ENCODE measurements at places on chromosomes 1 and 21. TPM values are rescaled to one million over a fixed set of nuclear protein-coding genes. Genes with fewer than 3 reads are reported as not detected.

GRCh38 chr1:58746182-58746581 is 37.7 kb downstream of the JUN start:
- no peak for DNase-seq

CA6 gene
- total RNA-seq, result 0.26 TPM

TEX38 gene
- total RNA-seq, result not detected

- DNase-seq, result peak; percentile 73
Observed at GRCh38 chr1:39258146-39258924, 53.8 kb downstream of the MACF1 start.

FAM229A gene
- total RNA-seq, result 0.74 TPM

DNA sequence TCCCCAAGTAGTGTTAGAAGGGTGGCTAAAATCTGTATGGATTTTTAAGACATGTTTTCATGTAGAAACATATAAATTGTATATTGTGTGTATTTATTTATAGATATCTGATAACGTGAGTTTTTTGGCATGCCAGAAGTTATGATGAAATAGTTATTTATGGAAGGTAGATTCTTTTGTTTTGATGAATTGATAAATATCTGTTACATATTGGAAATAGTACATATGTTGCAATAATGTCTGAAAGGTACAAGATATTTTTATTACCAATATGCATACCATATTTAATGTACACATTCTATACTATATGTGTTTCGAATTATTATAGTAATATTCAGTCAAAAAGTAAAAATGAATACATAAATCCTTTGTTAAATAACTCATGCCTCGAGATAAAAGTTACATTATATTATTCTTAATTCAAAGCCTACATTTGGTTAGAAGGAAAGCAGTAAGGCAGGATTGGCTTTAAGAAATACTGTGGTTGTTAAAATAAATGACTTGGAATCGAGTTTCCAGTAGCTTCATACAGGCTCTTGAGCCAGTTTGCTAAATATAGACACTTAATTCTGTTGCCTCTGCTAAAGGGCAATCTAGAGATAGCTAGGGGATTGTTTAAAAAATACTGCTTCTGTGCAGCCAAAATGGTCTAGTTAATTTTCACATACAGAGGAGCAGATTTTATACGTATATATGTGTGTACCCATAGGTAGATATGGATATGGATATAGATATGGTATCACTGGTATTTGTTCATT is 1175.1 kb upstream of the B3GALT2 start:
- no peak for DNase-seq

GRCh38 chr1:94418664-94419655 is 771 bp downstream of the ABCD3 start:
- DNase-seq, result peak; percentile 32

MNDA gene
- total RNA-seq, result not detected

GRCh38 chr1:183656355-183656754 is 3.2 kb upstream of the APOBEC4 start:
- DNase-seq, result no peak

ZNF593OS gene
- total RNA-seq, result not detected

- no peak for DNase-seq
Observed at GRCh38 chr1:228917755-228918154, 182.5 kb downstream of the RHOU start.

CRNN gene
- not detected for total RNA-seq

DNA sequence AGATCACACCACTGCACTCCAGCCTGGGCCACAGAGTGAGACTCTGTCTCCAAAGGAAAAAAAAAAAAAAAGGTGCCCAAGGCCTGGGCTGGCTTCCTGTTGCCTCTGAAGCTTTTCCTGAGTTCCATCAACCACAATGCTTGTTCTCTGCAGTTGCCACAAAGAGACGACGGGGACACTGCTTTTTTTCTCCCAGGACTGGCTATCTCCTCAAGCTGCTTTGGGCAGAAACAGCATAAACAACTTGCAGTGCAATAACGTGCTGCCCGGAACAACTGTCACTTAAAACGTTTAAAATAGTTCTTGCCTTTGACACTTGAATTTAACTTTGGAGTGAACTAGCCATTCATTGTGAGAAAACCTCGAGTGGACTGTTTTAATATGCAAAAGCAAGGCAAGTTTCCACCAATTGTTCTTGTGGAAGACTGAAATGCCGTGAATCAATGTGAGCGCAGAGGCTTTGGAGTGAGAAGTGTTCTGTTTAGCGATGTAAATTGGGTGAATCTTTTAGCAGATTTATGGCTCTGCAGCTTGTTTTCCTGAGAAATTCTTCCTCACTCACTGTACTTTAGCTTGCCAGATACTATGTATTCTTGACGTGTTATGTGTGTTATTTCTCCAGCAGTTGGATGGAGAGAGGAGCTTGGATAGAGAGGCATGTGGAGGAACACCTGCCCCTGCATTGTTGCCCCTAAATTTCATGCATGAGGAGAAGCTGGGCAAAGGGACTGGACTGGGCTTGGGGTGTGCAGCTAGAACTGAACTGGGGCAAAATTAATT is 188.1 kb upstream of the KIAA0040 start:
- DNase-seq, result no peak

DNA sequence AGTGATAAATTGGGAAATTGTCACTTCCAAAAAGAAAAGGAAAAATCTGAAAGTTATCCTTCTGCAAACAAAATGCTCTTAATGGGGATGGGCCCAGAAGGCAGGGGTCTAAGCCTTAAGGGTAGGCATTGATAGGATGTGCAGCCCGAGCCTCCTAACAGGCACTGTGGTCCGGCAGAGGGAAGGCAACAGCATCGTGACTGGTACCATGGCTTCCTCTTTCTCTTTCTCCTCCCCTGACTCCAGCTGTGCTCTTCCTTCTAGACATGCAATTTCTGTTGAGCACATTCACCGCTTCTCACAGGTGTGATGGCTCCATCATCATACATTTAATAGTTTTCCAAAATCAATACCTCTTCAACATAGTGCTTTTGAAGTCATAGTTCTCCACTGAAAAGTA is 91.5 kb downstream of the SELENOF start:
- no peak for DNase-seq

- DNase-seq, result no peak
Observed at GRCh38 chr1:231062500-231063270, 22.6 kb upstream of the FAM89A start.

DNA sequence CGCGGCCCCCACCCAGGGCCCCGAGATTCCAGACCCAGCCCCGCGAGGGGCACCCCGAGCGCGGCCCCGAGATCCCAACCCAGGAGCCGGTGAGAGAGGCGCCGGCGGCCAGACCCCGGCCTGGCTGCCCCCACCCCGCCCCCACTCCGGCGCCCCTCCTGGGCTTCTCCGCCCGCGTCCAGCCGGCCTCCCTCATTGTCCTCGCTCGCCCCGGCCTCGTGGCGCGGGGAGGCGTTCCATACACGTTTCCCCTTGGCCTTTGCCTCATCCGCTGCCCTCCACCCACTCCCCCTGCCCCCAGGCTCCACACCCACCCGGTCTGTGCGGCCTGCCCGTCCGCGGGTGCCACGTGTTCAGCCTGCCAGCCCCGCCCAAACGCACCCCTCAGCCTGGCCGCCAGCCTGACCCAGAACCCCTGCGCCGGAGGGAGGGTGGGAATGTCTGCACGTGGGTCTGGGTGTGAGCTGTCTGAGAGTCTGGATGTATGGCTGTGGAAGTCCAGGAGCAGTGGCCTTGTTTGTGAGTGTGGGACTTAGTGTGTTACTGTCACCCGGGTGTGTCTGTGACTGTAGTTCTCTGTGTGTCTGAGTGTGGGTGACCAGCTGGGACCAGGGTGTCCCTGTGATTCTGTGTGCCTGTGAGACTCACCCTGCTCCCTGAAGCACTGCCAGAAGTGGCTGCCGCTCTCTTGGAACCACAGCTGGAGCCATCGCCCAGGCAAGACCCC is 681 bp downstream of the B4GALT2 start:
- DNase-seq, result no peak

ANKRD34A gene
- total RNA-seq, result 1.2 TPM

GRCh38 chr1:30291526-30291925 is 431.9 kb downstream of the MATN1 start:
- no peak for DNase-seq

FMO5 gene
- total RNA-seq, result 1.4 TPM

GRCh38 chr21:43687566-43688399 is 28.4 kb downstream of the RRP1B start:
- DNase-seq, result no peak

DNA sequence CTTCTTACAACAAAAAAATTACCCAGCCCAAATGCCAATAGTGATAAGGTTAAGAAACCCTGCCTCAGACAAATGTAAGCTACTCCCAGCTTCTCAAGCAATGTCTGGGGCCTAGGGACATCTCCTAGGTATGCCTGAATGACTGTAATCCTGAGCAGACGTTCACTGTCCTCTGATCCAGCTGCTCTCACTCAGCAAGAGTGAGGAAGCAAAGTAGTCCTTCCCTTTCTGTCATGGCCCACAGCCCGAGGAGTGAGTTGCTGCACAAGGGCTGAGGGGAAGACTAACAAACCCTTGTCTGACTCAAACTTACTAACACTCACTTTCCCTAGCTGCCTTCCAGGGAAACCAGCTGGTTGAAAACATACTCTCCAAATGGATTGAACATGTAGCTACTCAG is 124.9 kb upstream of the TNFSF4 start:
- DNase-seq, result no peak

MRPS6 gene
- total RNA-seq, result 6.2 TPM

DNA sequence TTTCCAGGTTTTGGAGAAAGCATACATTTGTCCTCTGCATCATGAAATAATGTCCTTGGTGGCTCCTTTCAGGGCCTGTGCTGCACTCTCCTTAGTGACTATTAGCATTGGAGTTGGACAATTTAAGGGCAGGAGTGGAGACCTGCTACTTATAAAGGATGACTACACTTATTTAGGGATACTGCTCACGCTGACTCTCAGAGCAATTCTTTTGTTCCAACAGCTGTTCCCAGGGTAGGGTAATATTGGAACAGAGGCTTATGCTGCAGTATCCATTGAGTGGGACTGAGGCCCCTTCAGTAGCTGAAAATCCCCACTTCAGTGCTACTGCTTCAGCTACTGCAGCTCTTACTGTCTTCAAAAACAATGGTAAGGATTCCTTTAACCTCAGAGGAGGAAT is 84.6 kb downstream of the GPR88 start:
- no peak for DNase-seq

DNA sequence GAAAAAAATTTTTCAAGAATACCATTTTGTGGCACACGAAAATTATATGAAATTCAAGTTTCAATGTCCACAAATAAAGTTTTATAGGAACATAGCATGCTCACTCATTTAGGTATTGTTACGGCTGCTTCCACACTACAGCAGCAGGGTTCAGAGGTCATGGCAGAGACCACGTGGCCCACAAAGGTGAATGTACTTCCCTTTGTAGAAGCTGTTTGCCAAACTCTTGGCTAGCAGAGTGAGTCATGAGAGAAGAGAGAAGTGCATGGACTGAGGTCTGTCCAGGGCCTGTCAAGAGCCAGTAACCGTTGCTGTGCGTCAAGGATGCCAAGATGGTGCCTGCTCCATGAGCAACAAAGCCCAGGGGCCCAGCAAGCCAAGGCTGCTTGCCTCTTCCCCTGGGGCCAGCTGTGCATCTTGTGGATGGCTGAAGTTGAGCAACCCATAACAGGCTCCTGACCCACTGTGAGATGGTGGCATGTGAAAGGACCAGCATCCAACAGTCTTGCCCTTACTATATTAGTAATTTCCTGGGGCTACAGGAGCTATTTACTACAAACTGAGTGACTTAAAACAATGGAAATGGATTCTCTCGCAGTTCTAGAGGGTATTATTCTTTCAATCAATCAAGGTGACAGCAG is 64.8 kb upstream of the ATP5PO start:
- no peak for DNase-seq

CADM3 gene
- 1.5 TPM for total RNA-seq

DNA sequence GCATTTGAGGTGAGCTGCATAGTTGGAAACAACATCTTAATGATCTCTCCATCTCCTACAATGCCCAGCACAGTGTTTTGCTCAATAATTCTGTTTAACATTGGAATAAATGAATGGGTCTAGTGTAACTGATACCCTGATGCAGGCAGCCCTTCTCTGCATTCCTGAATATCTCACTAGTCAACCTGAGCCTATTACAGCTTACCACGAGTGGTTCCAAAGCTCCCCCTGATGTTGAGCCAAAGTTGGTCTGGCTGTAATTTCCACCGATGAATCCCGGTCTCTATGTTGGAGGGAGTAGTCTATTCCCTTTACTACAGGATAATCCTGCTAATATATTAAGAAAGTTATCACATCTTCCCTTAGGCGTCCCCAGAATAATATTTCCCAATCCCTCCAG is 63.8 kb downstream of the ZBTB18 start:
- DNase-seq, result no peak

GRCh38 chr1:21620011-21620410 is 49.1 kb downstream of the RAP1GAP start:
- DNase-seq, result no peak

CTH gene
- total RNA-seq, result 10.6 TPM

DNA sequence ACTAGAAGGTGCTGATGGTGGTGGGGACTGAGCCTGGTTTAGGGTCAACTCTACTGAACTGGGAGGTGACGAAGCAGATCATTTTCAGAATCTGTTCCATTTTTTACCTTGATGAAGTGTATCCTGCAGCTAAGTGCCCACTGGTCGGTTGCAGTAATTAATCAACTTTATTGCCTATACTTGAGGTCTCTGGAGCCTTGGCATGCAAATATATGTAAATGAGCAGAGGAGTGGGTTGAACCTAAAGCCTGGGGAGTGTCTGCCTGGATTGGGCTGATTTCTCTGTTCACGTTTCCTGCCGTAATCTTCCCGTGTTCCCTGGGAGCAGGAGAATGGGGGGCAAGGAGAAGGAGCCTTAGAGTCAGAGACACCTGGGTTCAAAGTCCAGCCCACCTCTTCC is 286.8 kb downstream of the PTPRU start:
- no peak for DNase-seq

DNA sequence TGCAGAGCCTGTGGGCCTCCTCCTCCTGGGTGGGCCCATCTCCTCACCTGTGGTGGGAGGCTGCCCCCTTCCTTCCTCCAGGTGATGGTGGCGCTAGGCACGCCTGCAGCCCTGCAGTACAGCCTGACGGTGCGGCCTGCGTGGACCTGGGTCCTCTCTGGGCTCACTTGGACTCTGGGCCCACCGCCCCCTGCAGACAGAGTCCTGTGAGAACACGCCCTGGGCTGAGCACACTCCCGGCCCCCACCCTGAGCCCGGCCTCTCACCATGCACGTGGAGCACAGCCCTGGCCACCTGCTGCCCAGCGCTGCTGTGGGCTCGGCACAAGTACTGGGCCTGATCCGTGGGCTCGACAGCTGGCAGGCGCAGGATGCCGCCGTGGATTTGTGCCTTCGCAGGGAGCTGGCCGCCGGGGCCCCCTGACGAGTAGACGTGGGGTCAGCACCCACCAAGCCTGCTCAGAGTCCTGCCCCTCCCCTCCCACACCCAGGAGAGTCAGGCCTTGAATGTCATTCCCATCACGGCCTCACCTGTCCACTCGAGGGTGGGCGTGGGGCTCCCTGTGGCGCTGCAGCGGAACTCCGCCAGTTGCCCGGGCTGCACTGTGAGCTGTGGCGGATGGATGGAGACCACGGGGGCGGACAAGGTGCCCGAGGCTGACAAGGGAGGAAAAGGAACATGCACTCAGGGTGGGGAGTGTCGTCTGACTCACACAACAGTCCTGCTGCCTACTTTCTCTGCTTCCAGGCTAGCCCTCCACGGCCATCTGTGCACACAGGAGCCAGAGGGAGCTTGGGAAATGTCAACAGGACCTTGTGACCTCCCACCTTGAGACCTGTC is 43.4 kb downstream of the LDLRAD2 start:
- no peak for DNase-seq
